ENCODE measurements at places on chromosomes 4 and X.

DNA sequence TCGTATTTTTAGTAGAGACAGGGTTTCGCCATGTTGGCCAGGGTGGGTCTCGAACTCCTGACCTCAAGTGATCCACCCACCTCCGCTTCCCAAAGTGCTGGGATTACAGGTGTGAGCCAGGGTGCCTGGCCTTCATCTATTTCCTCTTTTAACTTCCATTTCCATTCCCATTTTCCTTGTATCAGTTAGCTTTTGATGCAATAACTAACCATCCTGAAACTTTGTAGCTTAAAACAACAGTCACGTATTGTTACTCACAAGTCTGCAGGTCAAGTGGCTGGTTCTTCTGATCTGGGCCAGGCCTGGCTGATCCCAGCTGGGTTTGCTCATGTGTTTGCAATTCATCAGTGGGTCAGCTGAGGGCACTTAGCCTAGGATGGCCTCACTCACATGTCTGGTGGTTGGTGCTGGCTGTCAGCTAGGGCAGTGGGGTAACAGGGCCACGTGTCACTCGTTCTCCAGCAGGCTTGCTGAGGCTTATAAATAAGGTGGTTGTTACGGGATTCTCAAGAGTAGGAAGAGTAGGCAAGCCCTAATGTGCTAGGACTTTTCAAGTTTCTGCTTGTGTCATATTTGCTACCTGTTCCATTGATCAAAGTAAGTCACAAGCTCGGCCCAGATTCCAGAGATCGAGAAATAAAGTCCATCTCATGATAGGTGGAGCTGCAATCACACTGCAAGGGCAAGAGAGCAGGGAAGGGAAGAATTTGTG lies 88.2 kb downstream of the SOWAHB start:
- DNase-seq, result no peak

GRCh38 chr4:122533841-122534240 lies 77.3 kb upstream of the IL2 start:
- no peak for DNase-seq

- no peak for DNase-seq
Measured at GRCh38 chr4:148067301-148067916, 335.5 kb downstream of the ARHGAP10 start.

DNA sequence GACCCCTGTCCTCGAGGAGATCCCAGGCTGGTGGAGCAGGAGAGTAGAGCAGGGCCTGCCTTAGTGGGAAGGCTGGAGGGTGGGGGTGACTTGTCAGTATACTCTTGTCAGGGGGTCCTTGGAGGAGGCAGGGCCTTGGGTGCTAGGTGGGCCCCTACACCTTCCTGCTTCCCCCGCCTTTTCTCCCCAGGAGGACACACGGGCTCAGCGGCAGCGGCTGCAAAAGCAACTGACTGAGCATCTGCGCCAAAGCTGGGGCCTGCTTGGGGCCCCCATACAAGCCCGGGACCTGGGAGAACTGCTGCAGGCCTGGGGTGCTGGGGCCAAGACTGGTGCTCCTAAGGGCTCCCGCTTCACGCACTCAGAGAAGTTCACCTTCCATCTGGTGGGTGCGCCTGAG lies 11.3 kb downstream of the CCDC22 start:
- DNase-seq, result no peak

DNA sequence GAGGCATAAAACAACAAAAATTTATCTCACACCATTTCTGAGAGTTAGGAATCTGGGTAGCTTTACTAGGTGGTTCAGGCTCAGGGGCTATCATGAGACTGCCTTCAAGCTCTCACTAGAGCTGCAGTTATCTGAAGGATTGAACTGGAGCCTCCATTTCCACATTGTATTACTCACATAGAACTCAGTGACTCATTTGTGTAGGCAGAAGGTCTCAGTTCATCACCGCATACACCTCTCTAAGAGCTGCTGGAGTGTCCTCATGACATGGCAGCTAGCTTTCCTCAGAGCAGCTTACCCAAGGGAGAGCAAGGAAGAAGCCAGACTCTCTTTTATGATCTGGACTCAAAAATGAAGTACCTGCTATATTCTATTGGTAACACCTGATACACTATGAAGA lies 389.2 kb downstream of the IQCM start:
- no peak for DNase-seq

- no peak for DNase-seq
Measured at GRCh38 chr4:87240341-87240740, 19.9 kb upstream of the KLHL8 start.

- no peak for DNase-seq
Measured at GRCh38 chr4:75845992-75846391, 56.3 kb downstream of the PPEF2 start.

DNA sequence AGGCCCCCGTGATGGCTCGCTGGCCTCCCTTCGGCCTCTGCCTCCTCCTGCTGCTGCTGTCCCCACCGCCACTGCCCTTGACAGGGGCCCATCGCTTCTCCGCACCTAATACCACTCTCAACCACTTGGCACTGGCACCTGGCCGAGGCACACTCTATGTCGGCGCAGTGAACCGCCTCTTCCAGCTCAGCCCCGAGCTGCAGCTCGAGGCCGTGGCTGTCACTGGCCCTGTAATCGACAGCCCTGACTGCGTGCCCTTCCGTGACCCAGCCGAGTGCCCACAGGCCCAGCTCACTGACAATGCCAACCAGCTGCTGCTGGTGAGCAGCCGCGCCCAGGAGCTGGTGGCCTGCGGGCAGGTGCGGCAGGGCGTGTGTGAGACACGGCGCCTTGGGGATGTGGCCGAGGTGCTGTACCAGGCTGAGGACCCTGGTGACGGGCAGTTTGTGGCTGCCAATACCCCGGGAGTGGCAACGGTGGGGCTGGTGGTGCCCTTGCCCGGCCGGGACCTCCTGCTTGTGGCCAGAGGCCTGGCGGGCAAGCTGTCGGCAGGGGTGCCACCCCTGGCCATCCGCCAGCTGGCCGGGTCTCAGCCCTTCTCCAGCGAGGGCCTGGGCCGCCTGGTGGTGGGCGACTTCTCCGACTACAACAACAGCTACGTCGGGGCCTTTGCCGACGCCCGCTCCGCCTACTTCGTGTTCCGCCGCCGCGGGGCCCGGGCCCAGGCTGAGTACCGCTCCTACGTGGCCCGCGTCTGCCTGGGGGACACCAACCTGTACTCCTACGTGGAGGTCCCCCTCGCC lies 3.0 kb downstream of the PLXNB3 start:
- no peak for DNase-seq

DNA sequence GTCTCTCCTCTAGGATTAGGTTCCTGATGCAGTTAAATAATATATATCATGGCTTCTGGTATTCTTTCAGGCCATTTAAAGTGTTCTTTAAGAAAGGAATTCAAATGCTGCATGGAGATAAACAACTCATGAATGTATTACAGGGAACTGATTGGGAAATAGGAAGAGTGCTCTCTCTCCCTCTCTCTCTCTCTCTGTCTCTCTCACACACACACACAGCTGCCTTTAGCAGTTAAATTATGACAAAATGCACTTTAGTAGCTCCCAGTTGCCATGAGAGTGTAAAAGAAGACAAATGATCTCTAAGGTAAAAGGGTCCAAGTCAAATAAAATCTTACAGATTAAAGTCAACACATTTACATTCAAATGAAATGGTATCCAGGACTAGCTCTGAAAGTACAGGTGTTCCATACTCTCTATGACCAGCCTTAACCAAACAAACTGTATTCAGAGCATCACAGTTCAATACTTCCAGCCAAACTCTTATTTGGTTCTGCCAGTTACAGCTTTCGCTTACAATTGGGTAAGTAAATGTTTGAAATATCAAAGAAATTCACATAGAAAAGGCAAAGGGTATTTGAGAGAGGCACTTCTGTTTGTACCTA lies 94.7 kb upstream of the CXXC4 start:
- DNase-seq, result no peak

- DNase-seq, result no peak
Measured at GRCh38 chr4:83002329-83002728, 8.3 kb downstream of the LIN54 start.

DNA sequence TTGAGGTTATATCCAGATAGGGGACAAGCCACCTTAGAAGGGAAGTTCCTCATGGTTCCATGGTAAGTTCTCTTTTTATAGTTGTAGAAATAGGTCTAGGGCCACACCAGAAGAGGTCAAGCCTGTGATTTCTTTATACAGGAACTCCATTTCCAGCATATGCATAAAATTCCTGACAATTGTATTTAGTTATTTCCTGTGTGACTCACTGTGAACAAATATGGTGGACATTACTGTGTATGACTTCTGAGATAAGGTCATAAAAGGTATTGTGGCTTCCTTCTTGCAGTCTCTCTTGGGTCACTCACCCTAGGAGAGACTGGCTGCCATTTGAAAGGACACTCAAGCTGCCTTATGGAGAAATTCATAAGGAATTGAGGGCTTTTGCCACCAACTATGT lies 2.2 kb upstream of the C4orf36 start:
- DNase-seq, result no peak

DNA sequence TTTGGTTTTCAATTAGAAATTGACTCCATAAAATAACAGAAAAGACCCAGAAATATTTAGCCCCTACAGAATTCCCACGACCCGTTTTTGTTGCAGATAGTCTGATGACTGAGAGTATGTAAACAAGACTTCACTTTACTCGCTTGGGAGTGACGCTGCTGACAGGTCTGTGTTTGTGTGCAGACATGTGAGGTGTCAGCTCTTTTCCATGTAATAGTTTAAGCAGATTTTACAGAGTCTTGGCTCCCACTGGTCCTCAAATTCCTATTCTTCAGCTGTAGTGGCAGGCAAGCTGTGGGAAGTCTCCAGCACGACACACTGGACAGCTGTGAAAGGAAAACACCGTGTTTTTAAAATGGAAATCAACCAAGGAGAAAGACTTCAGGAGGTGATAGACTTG lies 455.7 kb downstream of the GABRG1 start:
- no peak for DNase-seq

- DNase-seq, result no peak
Measured at GRCh38 chrX:47160781-47161180, 15.8 kb downstream of the RBM10 start.

DNA sequence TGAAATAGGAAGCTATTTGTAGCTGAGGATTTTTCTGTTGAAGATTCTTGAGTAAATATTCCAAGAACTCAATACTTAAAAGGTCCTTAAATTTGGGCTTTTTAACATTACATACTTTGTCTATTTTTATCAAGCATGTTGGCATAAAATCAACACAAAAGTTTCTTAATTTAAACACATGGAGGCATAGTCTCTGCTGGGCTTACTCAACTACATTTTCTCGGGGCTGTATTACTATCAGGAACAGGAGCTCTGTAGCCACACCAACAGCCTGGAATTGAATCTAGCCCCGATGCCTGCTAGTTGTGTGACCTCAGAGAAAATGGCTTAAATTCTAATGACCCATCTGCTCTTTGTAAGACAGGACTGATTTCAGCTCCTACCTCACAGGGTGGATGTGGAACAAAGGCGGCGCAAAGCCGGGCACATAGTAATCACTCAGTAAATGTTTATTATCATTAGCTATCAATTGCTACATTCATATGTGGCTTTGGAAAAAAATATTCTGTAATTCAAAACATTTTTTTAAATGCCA lies 207.0 kb downstream of the NSUN7 start:
- DNase-seq, result no peak

DNA sequence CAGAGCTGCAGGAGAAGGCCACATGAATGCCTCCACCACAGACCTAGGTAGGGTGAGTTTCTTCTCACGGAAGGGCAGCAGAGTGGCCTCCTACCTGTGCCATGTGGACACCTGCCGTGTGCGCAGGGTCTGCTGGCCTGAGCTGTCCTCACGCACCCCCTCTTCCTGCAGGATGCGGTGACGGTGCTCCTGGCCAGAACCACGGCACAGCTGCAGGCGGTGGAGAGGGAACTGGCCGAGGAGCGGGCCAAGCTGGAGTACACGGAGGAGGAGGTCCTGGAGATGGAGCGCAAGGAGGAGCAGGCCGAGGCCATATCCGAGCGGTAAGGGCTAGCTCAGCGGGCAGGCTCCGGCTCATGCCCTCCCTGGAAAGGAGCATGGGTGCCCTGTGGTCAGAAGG lies 28.4 kb upstream of the CLCN4 start:
- DNase-seq, result no peak

- DNase-seq, result no peak
Measured at GRCh38 chr4:785332-786073, 40.4 kb downstream of the CPLX1 start.

Data from HS-5 (cell line).